Lower lobe of right lung (tissue), 2 donors: ENCODE measurements at places on chromosomes 1 and 21. TPM values are rescaled to one million over a fixed set of nuclear protein-coding genes. Genes with fewer than 3 reads are reported as not detected.

DNA sequence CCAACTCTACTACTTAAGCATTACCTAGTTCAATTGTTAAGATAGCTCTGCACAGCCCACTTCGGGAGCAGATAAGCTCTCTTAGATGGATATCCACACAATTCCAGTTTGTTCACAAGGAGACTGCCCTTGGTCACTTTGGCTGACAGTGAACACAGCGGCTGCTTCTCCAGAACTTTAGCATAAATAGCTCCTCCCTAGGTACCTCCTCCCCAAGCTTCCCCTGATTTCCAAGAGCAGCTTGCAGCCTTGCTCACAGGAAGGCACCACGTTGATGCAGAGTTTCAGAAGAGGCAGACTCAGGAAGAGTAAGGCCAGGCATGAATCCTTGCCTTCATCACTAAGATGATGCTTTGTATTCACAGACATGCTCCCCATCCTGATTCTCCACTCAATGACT lies 24.7 kb downstream of the TFF3 start:
- H3K27ac ChIP-seq: no peak overlapping the region
- H3K36me3 ChIP-seq: peaks cover 78% of the 10 kb centered on the region
- DNase-seq: no peak
- no peaks in the 10 kb centered on the region for H3K27me3 ChIP-seq
- H3K4me3 ChIP-seq: no peak overlapping the region
- H3K4me1 ChIP-seq: no peaks in the 10 kb centered on the region

Gene LYPD8
- not detected for total RNA-seq

Gene KIF21B
- 4.7 TPM for total RNA-seq

DNA sequence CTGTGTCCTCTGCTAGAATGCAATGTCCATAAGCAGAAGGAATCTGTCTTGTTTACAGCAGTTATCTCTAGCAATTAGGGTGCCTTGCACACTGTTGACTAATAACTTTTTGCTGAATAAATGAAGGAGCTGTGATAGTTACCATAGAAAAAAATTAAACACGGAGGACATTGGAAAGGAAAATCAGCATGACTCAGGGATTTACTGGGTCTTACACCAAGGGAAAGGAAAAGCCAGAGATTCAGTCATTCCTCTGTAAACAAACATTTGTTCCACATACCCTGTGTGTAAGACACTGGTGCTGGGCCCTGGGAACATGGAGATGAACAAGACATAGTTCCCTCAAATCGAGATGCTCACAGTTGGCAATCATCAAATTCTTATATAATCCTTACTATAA lies 183.3 kb downstream of the PTGER3 start:
- H3K27ac ChIP-seq: no peak overlapping the region
- H3K4me1 ChIP-seq: no peaks in the 10 kb centered on the region
- no peaks in the 10 kb centered on the region for H3K27me3 ChIP-seq
- no peaks in the 10 kb centered on the region for H3K36me3 ChIP-seq
- no peak overlapping the region for H3K4me3 ChIP-seq

DNA sequence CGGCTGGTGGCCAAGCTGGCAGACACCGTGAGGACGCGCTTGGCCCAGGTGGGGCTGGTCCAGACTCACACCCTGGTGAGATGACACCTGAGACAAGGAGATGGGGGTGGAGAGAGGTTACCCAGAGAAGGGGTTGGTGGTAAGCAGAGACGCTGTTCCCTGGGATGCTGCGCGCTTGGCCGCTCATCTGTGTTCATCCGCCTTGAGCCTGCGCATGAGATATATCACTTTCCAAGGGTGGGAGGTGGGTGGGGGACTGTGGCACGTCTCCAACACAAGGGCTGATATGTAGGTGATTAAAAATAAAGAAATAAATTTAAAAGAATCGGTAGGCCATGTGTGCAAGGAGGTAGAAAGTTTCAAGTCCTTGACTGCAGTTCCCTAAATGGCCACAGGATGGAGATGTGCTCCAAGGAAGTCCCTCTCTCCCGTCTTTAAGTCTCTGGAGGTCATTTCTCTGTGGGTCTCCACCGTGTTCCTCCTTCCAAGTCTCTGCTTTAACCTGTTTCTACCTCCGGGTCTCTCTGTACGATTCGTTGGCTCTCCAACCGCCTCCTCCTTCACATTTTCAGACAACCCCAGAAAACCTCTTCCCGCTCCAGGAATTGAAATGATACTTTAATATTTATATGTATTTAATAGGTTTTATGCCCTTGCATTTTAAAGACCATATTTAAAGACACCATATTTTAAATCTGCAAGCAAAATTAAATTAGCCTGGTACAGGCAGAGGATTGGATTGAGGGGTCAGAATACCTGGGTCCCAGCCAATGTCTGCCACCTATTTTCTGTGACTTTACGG lies 4.5 kb downstream of the TTC24 start:
- no peaks in the 10 kb centered on the region for H3K27me3 ChIP-seq
- no peaks in the 10 kb centered on the region for H3K36me3 ChIP-seq
- H3K27ac ChIP-seq: no peak overlapping the region
- DNase-seq: no peak
- no peak overlapping the region for H3K4me3 ChIP-seq

Gene KLF17
- 0.47 TPM for total RNA-seq
